ENCODE measurements at places on chromosomes 12 and 14.

GRCh38 chr12:24522736-24523135 lies 426.2 kb downstream of the BCAT1 start:
- DNase-seq = no peak

DNA sequence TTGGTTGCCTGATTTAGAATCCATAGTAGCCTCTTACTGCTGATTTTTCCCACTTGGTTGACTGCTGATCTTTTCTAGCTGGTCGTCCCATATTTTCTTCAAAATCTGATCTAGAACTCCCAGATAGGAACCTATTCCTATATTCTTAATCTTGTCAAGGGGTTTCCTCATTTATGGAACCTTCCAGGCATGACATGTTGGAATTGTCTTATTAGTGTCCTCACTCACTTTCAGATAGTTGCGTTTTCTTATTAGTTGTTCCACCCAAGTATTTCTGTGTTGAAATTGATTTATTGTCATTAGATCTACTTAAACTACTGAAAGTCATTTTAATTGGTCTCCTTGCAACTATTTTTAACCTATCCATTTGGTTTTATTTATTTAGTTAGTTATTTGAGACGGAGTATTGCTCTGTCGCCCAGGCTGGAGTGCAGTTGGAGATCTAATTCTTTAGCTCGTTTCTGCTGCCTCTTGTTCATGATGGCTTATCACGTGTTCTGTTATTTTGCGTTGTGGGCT lies 25.0 kb downstream of the KTN1 start:
- no peak for DNase-seq

GRCh38 chr14:106201376-106201775 lies 675.0 kb downstream of the TMEM121 start:
- no peak for DNase-seq

GRCh38 chr12:125100551-125101434 lies 35.6 kb downstream of the AACS start:
- no peak for DNase-seq

DNA sequence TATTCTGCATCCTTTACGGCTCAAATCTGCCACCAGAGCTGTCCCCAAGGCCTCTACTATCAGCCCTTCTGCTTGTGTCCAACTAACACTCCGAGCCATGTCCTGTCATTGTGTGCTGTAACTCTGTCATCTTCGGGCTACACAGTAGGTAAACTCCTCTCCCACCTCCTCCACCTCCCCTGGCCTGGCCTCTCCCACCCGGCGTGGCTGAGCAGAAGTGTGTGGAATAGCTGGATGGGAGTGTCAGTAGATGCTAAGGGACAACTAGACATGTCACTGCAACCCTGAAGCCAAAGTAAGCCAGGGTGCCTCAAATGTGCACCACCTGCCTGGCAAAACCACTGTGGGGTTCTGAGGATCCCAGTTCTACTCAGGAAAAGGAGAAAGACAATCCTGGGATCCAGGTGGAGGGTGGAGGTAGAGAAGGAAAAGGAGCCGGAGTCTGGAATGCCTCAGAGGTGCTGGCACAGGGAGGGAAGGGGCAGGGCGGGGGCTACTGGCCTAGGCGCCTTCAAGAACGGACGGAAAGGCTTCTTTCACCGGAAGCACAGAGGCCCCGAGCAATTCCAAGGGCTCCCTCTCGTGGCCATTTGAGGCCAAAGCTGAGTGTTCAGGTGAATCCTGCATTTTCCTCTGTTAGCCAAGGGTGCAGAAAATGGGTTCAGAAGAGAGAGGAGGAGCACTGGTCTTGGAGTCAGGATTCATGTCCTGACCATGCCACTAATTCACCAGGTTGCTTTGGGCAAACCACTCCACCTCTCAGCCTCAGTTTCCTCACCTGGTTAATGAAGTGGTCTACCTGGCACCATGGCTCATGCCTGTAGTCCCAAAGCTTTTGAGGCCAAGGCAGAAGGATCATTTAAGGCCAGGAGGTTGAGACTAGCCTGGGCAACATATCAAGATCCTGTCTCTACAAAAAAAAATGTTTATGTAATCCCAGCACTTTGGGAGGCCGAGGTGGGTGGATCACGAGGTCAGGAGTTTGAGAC lies 20.5 kb upstream of the FAM181A start:
- peak; percentile 61 for DNase-seq

DNA sequence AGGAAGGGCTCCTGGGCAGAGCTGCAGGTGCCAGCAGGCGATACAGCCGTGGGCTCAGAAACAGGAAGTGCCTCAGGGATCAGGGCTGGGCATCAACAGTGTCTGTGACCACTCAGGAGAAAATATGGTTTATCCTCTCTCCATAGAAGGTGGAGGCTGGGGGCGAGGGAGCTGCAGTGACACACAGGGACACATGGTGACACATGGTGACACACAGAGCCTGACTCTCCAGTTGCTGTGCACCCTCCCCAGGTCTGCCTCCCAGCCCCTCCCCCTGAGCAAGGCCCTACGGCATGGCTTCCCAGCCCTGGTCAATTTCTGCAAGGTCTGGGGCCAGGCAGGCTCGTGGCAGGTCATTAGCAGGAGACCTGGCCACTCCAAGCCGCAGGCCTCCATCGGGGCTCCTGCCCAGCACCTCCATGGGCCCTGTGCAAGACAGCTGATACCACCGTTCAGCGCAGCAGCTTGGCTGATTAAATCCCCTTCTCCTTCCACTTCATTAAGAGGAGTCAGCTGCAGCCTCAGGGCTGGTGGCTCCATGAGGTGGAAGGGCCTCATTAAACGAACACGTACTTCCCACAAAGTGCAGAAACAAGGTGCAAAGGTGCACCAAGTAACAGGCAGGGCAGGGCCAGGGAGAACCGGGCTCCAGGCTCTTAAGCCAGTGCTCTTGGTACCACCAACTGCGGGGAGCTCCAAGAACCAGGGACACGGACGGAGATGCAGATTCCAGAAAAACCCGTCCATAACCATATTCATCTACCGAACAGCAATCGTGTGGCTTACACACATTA lies 60.7 kb downstream of the CCNK start:
- no peak for DNase-seq

GRCh38 chr12:106840243-106840642 lies 65.8 kb downstream of the RIC8B start:
- no peak for DNase-seq

GRCh38 chr12:13005649-13006048 lies 5.6 kb upstream of the HEBP1 start:
- DNase-seq = no peak

GRCh38 chr14:79656056-79656455 lies 555.2 kb downstream of the DIO2 start:
- DNase-seq = no peak

GRCh38 chr12:126776026-126776655 lies 1490.8 kb upstream of the TMEM132C start:
- no peak for DNase-seq

DNA sequence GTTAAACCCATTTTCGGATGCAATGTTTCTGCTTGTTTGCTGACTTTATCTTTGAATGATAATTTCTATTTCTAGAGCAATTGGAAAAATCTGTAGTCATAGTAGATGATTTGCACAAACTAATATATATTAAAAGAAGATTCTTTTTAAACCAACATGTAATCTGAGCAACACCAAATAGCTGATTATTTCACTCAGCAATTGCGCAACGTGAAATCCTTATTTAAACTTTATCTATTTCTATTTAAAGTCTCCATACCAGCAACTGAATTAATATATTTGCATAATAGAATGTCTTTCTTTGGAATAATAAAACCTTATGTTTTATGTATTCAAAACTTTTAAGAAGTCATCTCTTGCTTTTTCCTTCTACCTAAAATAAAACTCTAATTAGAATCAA lies 1132.4 kb downstream of the FLRT2 start:
- no peak for DNase-seq

Data from frontal cortex (tissue), 4 donors.